ENCODE measurements at places on chromosomes 5 and 9.

DNA sequence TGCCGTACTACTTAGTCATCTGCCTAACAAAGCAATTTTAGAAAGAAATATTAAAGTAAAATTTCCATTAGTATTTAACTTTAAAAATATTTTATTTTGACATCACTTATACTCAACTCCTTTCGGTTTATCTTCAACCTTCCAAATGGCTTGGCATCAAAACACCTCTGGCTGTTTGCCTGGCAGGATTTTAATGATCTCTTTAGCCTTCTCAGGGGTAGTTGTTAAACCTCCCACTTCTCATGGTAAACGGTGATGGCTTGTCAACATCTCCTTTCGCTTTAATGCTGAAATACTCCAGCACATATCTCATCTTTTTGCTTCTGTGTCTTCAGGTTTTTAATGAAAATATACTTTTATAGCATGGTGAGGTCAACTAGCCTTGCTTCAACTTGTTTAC is 747.1 kb downstream of the CETN3 start:
- H3K27me3 ChIP-seq = no peaks in the 10 kb centered on the region
- H3K4me3 ChIP-seq = no peak overlapping the region
- H3K4me1 ChIP-seq = no peaks in the 10 kb centered on the region
- no peak for DNase-seq
- peaks cover 10% of the 10 kb centered on the region for H3K36me3 ChIP-seq

GRCh38 chr5:154421868-154422267 is 23.9 kb upstream of the SAP30L start:
- H3K27ac ChIP-seq = no peak overlapping the region
- no peaks in the 10 kb centered on the region for H3K36me3 ChIP-seq
- no peak overlapping the region for H3K4me3 ChIP-seq
- H3K4me1 ChIP-seq = peaks cover 6% of the 10 kb centered on the region

GRCh38 chr9:34086864-34087263 is 38.2 kb upstream of the UBAP2 start:
- no peaks in the 10 kb centered on the region for H3K27me3 ChIP-seq
- H3K4me3 ChIP-seq = no peak overlapping the region
- H3K27ac ChIP-seq = no peak overlapping the region
- peaks cover 56% of the 10 kb centered on the region for H3K36me3 ChIP-seq

DNA sequence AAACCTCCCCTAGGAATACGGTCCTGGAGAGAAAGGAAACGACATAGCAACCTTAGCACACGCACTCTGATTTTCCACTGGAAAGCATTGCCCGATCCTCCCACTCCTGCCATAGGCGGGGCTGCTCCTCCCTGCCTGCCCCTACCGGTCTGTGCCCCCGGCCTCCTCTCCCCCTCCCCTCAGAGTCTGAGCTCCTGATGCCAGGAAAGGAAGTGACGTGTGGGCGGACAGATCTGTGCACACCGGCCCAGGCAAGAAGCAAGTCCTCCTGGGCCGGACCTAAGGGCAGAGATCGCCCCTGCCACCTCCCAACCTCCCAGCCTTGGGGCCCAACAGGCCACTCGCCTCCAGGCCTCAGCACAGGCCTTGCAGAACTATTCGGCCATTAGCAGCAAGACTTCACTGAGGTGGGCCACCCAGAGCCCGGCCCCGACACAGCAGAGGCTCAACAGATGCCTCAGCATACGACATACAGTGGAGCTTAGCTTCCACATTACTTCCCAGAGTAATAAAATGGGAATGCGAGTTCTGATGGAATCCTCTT is 7.2 kb downstream of the NINJ1 start:
- peaks cover 10% of the 10 kb centered on the region for H3K36me3 ChIP-seq
- peak; percentile 54 for DNase-seq
- no peak overlapping the region for H3K27ac ChIP-seq

All from H9 (cell line).